Activated naive CD4-positive, alpha-beta T cell treated with anti-CD3 and anti-CD28 coated beads for 36 hours (primary cell): ENCODE measurements at places on chromosomes 2 and 18. TPM values are rescaled to one million over a fixed set of nuclear protein-coding genes. Genes with fewer than 3 reads are reported as not detected.

The SCN3A gene
- 0.12 TPM for total RNA-seq

The CNRIP1 gene
- not detected for total RNA-seq

The CD8A gene
- 1.3 TPM for total RNA-seq

The MEP1B gene
- total RNA-seq, result not detected

DNA sequence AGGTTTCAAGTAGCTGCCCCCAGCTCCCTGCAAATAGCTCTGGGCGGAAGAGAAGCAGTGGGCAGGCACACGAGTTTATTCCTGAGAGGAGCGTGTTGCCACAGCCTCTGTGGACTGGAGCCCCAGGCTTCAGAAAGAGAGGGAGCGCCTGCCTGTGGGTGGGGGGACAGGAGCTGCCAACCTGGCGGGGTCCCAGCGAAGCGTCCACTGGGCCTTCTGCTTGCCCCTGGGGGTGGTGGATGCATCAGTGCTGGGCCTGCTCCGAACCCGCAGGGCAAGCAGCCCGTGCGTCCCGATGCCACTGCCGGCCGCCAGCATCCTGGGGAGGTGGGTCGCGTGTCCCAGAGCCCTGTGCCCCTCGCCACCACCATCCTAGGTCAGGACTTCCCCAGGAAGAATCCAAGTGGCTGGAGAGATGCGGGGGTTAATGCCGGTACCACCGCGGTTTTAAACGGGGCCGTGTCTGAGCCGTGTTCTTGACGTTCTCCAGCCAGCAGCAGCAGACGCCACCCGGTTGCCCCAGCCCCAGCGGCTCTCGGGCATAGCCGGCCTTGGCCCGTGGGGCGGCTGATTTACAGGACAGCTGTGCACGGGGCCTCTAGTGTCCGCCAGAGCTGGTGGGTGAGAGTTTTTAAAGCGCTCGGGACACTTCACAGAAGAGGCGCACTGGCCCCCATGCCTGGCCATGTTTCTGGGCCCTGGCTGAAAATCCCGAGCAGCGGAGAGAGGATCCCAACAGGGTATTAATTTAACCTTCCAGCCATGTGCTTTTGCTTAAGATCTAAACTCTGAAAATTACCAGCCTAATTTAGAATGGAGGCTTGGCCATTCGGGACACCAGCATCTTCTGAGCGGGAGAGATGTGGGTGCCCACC is 84.7 kb downstream of the NFATC1 start:
- H3K4me3 ChIP-seq, result no peak overlapping the region
- no peaks in the 10 kb centered on the region for H3K27me3 ChIP-seq
- H3K4me1 ChIP-seq, result peaks cover 17% of the 10 kb centered on the region
- peaks cover 8% of the 10 kb centered on the region for H3K36me3 ChIP-seq
- no peak overlapping the region for H3K27ac ChIP-seq

DNA sequence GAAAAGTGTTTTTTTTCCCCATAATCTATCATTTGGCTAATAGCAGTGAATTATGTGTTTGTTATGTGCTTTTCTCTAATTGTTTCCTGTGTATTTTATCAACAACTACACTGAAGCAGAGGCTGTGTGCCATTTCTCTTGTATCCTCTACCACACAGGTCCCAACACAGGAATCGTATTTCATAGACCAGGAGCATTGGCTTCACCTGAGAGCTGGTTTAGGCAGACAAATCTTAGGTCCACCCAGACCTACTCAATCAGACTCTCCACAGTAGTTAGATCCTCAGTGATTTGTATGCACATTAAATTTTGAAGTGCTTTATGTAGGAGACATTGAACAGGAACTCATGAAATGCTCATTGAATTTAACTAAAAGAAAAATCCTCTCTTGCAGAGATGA is 109.2 kb downstream of the FSHR start:
- no peak for DNase-seq
- H3K36me3 ChIP-seq, result no peaks in the 10 kb centered on the region
- H3K4me3 ChIP-seq, result no peak overlapping the region
- H3K4me1 ChIP-seq, result no peaks in the 10 kb centered on the region
- no peaks in the 10 kb centered on the region for H3K27me3 ChIP-seq

GRCh38 chr2:64127119-64127518 is 17.1 kb downstream of the PELI1 start:
- no peak overlapping the region for H3K27ac ChIP-seq
- DNase-seq, result no peak
- H3K36me3 ChIP-seq, result peaks cover 5% of the 10 kb centered on the region
- no peaks in the 10 kb centered on the region for H3K27me3 ChIP-seq

- no peak overlapping the region for H3K27ac ChIP-seq
- peaks cover 5% of the 10 kb centered on the region for H3K4me1 ChIP-seq
- no peaks in the 10 kb centered on the region for H3K27me3 ChIP-seq
These were observed 87.1 kb downstream of the ITGB1BP1 start for GRCh38 chr2:9336241-9336575.

GRCh38 chr2:240289701-240290431 is 145.6 kb upstream of the GPC1 start:
- no peaks in the 10 kb centered on the region for H3K4me1 ChIP-seq
- H3K4me3 ChIP-seq, result no peak overlapping the region
- no peaks in the 10 kb centered on the region for H3K27me3 ChIP-seq
- no peak for DNase-seq
- no peak overlapping the region for H3K27ac ChIP-seq

- H3K4me3 ChIP-seq, result no peak overlapping the region
- no peaks in the 10 kb centered on the region for H3K27me3 ChIP-seq
- H3K36me3 ChIP-seq, result no peaks in the 10 kb centered on the region
- DNase-seq, result no peak
- no peak overlapping the region for H3K27ac ChIP-seq
These were observed 413.6 kb downstream of the PTH2R start for GRCh38 chr2:208820014-208820688.

GRCh38 chr2:12612671-12613070 is 104.1 kb upstream of the TRIB2 start:
- DNase-seq, result no peak
- peaks cover 11% of the 10 kb centered on the region for H3K4me1 ChIP-seq
- H3K27me3 ChIP-seq, result no peaks in the 10 kb centered on the region
- H3K4me3 ChIP-seq, result no peak overlapping the region

DNA sequence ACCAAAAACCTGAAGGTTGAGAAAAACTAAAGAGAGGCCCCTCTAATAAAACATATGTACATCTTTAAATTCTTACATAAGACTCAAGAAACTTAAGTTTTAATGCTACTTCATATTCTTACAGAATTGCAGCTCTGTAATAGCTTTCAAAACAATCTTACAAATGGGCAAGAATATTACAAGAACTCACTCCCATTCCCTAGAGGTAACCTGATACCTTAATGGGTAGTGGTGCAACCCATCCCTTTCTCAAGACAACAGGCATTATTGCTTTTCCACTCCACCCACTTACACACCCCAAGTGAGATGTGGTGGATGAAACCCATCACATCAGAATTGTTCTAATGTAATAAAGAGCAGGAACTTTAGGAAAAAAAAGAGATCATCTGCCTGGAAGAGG is 103.7 kb downstream of the RBMS1 start:
- H3K27me3 ChIP-seq, result no peaks in the 10 kb centered on the region
- H3K4me3 ChIP-seq, result no peak overlapping the region
- no peak for DNase-seq
- no peak overlapping the region for H3K27ac ChIP-seq
- no peaks in the 10 kb centered on the region for H3K36me3 ChIP-seq

DNA sequence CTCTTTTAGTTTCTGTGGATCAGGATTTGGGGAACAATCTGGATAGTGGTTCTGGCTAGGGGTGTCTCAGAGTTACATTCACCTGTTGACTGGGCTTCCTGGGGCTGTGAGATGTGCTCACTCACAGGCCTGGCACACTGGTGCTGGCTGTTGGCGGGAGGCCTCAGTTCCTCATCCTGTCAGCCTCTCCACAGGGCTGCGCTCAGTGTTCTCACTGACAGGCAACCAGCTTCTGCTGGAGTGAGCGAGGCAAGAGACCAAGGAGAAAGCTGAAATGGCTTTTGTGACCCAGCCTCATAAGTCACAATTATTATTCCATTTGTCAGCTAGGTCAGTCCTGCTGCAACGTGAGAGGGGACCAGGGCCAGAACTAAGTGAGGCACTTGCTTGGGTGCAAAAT is 180.6 kb upstream of the GLI2 start:
- no peak for DNase-seq
- no peaks in the 10 kb centered on the region for H3K36me3 ChIP-seq
- H3K27ac ChIP-seq, result no peak overlapping the region
- peaks cover 33% of the 10 kb centered on the region for H3K27me3 ChIP-seq
- peaks cover 3% of the 10 kb centered on the region for H3K4me1 ChIP-seq
